Stimulated activated CD4-positive, alpha-beta T cell treated with anti-CD3 and anti-CD28 coated beads, TNF-alpha, amount 100 ng/mL, for 1 hour (primary cell): ENCODE measurements at places on chromosomes 2 and 18.

- no peak for DNase-seq
Observed at GRCh38 chr18:21004726-21005125, 106.9 kb downstream of the ROCK1 start.

DNA sequence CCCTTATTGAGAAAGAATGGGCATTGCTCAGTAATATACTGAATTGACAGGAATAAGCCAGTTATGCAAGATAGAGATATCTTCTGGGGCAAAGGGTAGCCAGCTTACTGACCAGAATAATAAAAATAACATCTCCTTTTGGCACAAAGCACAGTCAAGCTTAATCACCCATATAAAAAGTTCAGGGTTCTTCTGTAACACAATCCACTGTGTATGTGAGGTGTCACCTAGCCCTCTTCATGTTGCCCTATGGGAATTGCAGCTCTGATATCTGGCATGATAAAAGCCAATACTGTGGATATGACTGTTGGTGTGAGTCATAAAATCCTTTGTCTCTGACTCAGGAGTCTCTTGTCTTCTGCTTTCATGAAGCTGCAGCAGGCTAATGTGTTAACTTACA lies 90.8 kb downstream of the DSEL start:
- no peak for DNase-seq

GRCh38 chr2:222842491-222843174 lies 18.2 kb upstream of the ACSL3 start:
- DNase-seq = no peak

GRCh38 chr2:159194241-159194640 lies 92.3 kb downstream of the WDSUB1 start:
- DNase-seq = no peak

DNA sequence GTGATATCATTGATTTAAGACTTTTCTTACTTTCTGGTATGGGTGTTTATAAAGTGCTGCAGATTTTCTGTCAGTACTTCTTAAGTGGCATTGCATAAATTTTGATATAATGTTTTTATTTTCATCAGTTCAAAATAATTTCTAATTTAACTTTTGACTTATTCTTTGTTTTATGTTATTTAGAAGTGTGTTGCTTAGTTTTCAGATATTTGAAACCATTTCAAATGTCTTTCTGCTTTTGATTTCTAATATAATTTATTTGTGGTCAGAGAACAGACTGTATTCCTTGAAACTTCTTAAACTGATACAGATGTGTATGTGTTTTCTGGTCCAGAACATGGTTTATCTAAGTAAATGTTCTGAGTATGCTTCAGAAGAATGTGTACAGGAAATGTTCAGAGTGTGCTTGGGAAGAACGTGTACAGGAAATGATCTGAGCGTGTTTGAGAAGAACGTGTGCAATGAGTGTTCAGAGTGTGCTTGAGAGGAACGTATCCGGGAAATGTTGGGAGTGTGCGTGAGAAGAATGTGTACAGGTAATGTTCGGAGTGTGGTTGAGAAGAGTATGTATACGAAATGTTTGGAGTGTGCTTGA lies 265.7 kb upstream of the HS6ST1 start:
- no peak for DNase-seq

DNA sequence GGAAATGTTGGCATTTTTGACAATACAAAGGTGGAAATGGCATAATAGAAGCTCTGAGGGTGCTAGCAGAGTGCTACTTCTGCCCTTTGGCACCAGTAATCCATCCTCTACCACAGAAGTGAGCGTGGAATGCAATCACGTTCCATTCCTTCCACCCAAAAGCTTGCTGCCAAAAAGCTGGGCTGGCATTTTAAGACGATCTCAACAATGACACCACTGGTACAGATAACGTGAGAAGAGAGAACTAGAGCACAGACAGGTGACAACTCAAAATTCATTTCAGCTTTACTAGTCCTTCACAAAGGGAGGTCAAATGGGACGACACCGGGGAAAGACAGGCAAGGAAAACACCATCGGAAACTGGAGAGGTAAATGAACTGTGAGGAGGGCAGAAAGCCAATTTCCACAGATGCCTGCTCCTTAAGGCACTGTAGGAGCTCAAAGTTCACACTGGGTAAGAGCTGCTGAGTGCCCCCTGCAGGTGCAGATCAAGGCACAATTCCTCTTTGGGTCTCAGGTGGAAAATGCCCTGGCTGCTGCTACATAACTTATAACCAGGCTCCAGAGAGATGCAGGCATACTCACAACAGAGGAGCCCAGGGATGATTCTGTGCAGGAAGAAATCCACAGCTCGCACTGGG lies 50.7 kb upstream of the RNU4ATAC start:
- DNase-seq = no peak

GRCh38 chr2:239009589-239009961 lies 161.7 kb downstream of the TWIST2 start:
- no peak for DNase-seq

DNA sequence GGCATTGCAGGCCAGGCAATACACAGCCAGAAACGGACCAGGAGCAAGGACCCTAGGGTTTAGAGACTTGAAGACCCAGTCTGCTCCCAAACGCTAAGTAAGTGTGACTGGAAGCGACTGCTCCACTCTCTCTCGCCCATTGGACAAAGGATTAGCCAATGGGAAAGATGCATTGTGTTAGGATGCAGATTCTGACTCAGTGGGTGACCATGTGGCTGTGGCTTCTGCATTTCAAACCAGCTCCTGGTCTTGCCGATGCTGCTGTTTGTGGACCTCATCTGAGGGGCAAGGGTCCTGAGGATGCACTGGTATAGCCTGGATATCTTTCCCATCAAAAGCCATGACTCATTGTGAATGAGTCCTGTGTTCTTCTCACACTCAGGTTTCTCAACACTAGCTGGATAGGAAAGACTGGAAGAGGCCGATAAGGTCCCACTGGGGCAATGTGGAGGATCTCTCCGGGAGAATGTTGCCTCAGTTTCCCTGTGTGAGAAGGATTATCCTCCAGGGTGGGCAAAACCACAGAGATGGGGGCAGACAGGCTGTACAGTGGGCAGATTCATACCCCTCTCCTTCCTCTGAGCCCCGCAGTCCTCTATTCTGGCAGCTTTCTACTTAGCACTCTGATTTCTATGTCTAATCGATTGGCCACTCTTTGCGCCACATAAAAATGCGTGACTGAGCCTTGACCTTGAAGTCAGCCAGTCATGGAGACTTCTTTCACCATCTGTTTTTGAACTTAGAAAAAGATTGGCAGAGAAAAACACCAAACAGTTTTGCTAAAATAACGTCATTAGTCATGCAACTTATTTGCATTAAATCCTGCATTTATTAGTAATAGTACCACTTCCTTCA lies 257.1 kb downstream of the PRKCE start:
- DNase-seq = no peak

DNA sequence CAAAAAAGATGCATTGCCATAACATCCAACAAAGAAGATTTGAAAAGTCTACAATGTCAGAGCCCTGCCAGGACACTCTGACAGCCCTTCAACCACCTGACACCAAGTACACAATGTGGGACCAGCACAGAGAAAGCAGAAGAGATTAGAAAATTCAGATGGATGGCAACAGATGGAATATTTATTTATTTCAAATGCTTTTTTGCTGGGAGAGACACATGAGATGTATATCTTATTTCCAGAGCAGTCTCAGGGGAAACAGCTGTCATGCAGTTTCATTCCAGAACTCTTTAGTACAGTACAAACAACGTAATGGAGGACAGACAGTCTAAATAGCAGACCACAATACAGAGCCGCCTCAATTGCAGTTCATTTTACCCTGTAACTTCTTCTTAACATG lies 110.1 kb downstream of the MAIP1 start:
- no peak for DNase-seq

GRCh38 chr18:27500531-27500930 lies 315.4 kb upstream of the CHST9 start:
- DNase-seq = no peak

- no peak for DNase-seq
Observed at GRCh38 chr2:172949522-172949921, 126.1 kb upstream of the MAP3K20 start.
